ENCODE measurements at places on chromosomes 1 and 21.

DNA sequence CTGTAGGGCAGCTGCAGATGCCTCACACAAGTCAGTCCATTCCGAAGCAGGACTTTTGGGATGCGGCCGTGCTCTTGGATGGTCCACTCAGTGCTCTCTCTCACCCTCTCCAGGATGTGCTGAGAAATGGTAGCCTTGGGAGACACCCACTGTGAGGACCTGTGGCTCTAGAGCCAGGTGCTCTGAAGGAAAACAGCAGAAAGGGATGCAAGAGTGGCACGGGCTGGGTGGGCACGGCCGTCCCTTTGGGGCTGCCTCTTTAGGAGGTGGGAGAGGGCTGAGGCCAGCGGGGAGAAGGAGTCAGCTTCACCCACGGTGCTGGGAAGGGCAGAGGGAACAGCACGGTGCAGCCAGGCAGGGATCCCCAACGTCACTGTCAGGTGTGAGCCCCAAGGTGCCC, 106.1 kb downstream of the RIPK4 start:
- DNase-seq = no peak

- DNase-seq = no peak
Measured at GRCh38 chr21:32772281-32773047, 909 bp upstream of the PAXBP1 start.

- DNase-seq = no peak
Measured at GRCh38 chr1:17966341-17966740, 141.3 kb upstream of the IGSF21 start.

- no peak for DNase-seq
Measured at GRCh38 chr1:87937831-87938395, 609.2 kb downstream of the LMO4 start.

DNA sequence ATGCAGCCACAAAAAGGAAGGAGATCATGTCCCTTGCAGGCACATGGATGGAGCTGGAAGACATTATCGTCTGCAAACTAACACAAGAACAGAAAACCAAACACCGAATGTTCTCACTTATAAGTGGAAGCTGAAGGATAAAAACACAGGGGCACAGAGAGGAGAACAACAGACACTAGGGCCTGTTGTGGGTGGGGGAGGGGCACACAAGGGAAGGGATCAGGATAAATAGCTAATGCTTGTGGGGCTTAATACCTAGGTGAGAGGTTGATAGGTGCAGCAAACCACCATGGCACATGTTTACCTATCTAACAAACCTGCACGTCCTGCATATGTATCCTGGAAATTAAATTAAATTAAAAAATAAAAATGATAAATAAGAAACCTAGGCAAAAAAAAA, 969.9 kb downstream of the TTLL7 start:
- no peak for DNase-seq

- DNase-seq = no peak
Measured at GRCh38 chr1:214272964-214273533, 7.9 kb upstream of the SMYD2 start.

- no peak for DNase-seq
Measured at GRCh38 chr1:46128344-46128743, 4.1 kb downstream of the PIK3R3 start.

- peak; percentile 45 for DNase-seq
Measured at GRCh38 chr1:39258146-39258924, 53.8 kb downstream of the MACF1 start.

GRCh38 chr1:174605198-174605597, 157.4 kb downstream of the GPR52 start:
- DNase-seq = no peak

GRCh38 chr21:25967901-25968438, 202.6 kb downstream of the APP start:
- DNase-seq = no peak

DNA sequence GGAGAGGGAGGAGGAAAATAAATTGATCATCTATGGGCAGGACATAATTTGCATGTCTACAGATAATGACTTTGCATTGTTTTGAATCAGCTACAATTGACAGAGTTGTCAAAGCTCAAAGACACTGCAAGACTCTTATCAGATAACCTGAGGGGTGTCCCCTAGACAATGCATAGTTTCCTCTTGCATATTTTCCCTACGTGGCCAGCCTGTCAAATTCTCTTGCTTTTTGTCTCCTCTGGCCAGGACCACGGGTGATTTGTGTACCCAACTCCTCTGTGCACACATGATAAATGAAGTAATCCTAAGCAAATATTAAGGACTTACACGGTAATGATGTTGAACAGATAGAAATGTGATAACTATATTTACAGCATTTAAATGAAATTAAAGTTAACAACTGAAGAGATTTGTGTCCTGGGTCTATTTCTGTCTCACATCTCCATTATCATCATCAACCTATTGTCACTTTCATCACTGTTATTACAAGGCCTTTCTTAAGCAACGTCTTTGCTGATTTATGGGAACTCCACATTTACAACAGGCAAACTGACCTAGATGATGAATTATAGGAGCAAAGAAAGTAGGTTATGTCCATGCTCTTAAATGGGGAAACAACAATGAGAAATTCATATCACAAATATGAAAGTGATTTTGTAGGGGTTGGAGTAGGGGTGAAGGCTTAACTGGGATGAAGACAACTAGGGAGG, 18.8 kb downstream of the BATF3 start:
- no peak for DNase-seq

- no peak for DNase-seq
Measured at GRCh38 chr1:31828341-31828740, 12.5 kb upstream of the SPOCD1 start.

GRCh38 chr1:246815693-246816270, 91.6 kb downstream of the SCCPDH start:
- DNase-seq = no peak

GRCh38 chr1:64396817-64397216, 73.1 kb upstream of the CACHD1 start:
- no peak for DNase-seq

DNA sequence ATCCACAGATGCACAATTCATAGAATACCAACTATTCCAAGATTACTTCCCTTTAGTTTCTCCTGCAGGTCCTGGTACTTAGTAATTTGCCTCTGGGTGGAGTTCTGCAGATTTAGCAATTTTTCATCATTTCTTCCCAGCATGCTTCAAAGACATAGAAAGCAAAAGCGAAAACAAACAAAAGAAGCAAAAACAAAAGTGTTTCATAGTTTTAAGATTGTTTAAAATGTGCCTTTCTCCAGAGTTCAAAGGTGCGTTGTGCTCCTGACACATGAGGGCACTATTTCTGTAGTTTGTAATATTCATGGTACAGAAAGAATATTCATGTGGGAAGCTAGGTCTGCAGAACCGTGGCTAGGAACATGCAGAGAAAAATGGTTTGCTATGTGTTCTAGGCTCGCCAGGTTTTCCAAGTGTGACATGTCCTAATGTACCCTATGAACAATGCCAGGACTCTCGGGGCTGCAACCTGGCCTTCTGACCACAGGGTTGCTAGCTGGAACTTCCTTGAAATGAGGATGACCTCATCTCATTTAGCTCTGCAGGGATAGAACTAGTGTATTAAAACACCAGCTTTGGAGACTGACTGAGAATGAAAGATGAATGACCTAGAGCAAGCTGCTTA, 30.0 kb upstream of the RCSD1 start:
- DNase-seq = no peak

DNA sequence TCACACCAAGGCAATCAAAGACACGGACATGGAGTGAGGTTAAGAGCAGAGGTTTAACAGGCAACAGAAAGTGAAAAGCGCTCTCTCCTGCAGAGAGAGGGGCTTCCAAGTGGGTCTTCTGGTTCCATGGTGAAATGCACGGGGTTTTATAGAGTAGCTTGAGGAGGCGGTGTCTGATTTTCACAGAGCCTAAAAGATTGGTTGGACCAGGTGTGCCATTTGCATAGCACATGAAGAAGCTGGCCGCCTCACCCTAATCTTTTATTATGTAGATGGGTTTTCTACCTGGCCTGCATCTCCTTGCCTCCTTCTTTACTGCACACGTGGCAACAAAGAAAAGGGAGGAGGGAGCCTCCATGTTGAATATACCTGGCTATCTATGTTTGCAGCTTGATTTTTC, 197.3 kb downstream of the RYR2 start:
- DNase-seq = no peak

DNA sequence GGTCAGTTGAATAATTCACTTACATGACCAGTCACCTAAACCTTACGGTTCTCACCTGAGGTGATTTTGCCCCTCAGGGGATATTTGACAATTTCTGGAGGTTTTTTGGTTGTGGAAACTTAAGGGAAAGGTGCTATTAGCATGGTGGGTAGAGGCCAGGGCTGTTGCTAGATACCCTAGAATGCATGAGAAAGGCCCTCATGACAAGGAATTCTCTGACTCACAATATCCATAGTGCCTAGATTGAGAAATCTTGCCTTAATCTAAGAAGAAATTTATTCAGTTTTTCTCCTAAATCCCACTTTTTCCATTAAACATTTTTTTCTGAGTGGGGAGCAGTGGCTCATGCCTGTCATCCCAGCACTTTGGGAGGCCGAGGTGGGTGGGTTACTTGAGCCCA, 119.7 kb downstream of the TGFB2 start:
- DNase-seq = no peak

- DNase-seq = peak; percentile 70
Measured at GRCh38 chr21:18007121-18007520, 188.0 kb upstream of the C21orf91 start.

- no peak for DNase-seq
Measured at GRCh38 chr1:207328908-207329440, 7.5 kb downstream of the CD55 start.

DNA sequence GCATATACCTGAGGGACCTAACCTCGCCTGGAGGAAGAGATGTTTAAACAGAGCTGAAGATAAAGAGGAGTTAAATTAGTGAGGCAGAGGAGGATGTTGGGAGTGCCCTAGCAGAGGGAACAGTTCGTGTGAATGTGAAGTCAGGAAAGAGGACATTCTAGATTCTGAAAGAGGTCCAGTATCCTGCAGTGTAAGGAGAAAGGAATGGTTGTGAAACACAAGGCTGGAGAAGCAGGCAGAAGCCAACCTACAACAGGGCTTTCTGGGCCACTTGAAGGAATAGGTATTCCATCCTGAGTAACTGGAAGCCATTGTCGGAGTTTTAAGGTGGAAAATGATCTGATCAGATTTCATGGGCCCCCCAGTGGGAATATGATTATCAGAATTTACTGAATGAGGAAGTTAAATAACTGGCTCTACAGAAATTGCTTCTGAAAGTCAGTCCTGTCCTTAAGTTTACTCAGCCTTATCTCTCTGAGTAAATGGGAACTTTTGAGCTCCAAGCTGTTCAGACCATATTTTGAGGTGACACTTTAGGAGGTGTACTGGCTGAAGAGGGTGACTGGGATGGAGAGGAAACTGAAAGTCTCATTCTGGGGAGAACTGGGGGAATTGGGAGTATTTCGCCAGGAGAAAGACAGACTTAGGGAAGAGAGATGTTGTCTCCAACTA, 24.4 kb upstream of the FAAH start:
- DNase-seq = no peak

- no peak for DNase-seq
Measured at GRCh38 chr1:179038528-179039281, 13.0 kb downstream of the FAM20B start.

GRCh38 chr1:195113471-195113870, 1494.8 kb downstream of the KCNT2 start:
- DNase-seq = no peak

GRCh38 chr1:95085376-95085775, 12.6 kb upstream of the ALG14 start:
- DNase-seq = no peak

DNA sequence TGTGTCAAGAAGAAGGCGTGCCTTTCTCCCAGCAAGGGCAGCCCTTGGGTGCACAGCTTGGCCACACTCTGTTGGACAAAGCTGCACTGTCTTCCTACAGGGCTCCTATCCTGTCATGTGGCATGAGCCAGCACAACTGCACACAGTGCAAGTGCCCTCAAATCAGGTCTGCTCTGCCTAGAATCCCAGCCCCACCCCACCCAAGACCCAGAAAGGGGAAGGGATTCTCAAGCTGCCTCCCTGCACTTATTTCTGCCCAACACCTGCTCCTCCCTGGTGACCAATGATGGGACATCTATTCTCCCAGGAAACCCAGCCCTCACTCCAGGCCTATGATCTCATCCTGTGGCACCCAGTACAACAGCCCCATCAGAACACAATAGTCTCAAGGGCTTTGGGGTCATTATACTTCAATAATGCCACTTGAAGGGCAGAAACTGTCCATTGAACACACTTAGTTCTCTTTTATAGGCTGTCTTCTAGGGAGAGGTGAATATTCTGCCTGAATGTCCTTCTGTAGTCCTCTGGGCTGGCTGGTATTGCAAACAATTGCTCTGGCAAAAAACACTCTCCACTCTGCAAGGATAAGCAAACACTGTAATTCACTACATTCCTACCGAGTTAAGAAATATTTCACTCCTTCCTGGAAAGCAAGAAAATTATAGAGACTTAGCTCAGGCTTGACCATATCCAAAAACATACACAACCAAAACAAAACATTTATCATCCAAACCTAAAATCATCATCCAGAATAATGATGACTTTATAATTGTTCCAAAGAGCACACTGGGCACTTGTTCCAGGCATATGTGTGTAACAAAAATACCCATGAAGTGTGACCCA, 43.1 kb upstream of the IGSF3 start:
- peak; percentile 37 for DNase-seq

GRCh38 chr1:1302006-1302430, 5.7 kb downstream of the ACAP3 start:
- no peak for DNase-seq

GRCh38 chr1:180029524-180030135, 75.0 kb downstream of the CEP350 start:
- DNase-seq = no peak

DNA sequence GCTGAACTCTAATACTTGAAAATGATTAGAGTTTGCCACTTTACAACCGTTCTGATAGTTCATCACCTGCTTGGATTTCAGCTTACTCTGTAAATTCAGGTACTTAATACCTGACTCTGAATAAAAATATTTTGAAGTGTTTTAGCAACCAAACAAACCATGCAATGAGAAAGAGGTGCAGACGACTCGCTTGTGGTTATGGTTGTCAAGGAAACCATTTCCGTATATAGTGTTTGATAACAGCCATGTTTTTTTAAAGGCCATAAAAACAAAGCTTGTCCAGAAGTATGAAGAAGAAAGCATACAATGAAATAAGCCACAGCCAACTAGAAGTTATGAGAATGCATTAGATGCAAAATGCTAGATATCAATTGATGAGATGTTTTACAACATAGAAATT, 167.2 kb upstream of the HMCN1 start:
- DNase-seq = peak; percentile 16

DNA sequence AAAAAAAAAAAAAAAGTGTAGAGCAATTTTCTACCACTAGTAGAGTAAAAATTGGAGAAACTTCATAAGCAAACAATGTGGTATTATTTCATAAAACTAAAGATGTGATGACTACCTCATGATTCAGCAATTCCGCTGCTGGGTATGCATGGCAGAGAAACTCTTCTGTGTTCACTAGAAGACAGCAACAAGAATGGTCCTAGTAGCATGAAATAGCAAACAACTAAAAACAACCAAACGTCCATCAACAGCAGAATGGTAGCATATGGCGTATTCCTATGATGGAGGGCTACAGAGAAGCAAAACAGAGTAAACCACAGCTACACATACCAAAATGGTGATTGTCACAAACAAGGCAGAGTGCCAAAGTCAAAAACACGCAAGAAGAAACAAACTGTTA, 18.9 kb downstream of the HTR1D start:
- no peak for DNase-seq
